HS-27A (cell line): ENCODE measurements at places on chromosomes 11 and 22.

- DNase-seq = no peak
Observed at GRCh38 chr11:94525546-94526324, 13.5 kb downstream of the C11orf97 start.

GRCh38 chr11:2527621-2528291 lies 82.9 kb downstream of the KCNQ1 start:
- DNase-seq = no peak

DNA sequence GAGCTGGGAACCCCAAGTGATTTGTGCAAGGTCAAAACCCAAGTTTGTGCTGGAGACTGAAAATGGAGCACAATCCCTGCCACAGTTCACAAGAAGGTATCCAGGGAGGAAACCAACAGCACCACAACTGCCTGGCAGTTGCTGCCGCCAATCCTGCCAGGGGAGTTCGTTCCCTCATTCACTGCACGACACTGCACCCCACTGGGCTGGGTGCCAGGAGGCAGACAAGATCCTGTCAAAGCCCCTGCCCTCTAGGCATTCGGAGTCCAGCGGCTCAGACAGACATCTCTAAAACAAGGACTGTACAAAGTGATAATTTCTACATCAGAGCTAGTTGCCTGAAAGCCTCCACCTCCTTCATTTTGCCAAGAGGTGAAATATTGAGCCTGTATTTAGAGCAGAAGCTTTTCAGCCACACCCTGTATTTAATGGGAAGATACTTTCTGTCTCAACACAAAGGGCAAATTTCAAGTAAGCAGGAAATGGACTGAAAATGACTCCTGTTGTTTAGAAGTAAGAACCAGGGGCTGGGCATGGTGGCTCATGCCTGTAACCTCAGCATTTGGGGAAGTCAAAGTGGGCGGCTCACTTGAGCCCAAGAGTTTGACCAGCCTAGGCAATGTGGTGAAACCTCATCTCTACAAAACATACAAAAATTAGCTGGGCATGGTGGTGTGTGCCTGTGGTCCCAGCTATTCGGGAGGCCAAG lies 277.4 kb upstream of the NARS2 start:
- DNase-seq = no peak

- DNase-seq = no peak
Observed at GRCh38 chr22:44723801-44724200, 21.8 kb downstream of the PRR5 start.

DNA sequence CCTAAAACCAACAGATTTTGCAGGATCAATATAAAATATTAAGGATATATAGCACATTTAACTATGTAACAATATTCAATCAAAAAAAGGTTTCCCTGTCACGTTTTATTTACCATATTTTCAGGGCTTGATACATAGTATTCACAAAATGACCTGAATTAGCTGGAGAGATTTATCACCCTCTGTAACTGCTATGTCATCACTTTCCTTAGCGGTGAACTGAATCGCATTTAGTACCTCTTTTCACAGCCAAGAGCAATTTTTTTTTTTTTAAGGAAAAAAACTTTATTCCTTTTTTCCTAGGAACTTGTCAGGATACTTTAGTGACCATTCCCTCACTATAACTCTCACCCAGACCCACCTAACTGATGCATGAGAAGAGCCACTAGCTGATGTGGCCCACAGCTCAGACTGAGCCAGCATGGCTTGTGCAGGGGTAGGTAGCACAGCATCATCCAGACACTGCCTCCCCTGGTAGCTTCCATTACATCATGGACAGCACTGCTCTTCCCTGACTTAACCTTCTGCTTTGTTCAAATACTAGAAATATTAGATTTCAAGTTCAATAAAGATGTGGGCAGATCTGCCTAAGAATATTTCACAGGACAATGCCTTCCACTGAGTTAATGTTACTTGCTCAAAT lies 17.0 kb upstream of the GPR83 start:
- no peak for DNase-seq

DNA sequence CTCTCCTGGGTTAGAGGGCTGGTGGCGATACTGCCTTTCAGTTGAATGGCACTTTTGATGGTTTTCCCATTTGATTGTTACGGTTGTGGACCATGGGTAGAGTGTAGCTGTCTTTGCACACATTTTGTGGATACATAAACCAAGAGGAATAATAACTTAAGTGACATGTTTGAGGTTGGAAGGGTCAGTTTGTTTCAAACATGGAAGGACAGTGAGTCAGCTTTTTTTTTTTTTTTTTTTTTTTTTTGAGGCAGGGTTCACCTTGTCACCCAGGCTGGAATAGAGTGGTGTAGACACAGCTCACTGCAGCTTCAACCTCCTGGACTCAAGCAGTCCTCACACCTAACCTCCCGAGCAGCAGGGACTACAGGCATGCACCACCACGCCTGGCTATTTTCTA lies 41.1 kb downstream of the PPFIA1 start:
- no peak for DNase-seq

- DNase-seq = peak; percentile 97
Observed at GRCh38 chr11:86592659-86593451, 79.6 kb downstream of the ME3 start.

DNA sequence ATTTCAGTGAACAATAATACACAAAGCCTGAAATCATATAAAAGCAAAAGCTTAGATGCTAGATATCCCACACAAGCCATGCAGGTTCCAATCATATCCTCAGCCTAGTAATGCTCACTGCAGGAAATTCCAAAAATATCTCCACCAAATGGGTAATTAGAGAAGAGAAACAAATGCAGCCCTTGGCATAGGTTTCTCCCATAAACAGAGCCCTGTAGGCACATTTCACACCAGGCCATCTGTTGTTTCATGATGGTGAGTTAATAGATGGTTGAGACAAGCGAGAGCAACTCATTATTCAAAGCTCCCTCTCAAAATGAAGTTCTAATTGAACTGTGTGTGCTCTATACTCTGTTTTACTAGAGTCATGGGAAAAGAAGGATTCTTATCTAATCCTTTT lies 154.6 kb upstream of the TRPC6 start:
- DNase-seq = no peak

DNA sequence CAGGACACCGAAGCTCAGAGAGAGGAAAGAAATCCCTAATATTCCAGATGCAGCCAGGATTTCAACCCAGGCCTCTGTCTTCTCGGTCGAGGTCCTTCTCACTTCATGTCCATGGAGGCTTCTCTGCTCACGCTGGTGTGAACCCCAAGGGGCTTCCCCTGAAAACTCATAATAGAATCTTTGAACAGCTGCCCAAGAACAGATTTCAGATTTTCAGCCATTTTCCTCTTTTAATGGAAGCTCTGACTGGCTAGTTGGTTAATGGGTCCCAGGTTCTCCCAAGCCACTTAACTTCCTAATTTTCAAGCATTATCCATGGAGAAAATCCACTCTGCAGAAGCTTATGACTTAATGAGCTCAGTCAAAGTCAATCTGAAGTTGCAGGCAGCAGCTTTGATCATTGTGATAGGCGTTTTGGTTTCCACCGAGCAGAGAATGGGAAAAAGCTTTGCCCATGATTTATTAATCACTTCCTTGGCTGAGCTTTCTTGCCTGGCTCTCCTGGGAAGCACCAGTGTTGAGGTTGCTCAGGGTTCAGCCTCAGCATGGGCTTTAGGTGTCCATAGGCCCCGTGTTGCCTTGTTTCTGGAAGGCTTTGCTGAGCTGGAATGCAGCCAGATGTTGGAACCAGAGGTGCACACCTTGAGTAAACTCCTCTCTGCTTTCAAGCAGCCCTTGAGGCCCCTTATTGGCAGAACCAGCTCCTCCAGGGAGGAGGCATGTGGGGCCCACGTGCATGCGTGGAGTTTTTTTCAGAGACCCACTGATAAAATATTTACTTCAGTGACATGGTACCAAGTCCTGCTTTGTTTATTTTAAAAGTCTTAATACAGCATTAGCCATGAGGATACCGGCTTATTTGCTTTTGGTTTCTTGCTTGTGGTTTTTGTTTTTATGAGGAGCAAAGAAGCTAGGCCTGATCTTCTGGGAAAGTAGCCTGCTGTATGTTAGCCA lies 25.5 kb downstream of the LDLRAD3 start:
- no peak for DNase-seq

DNA sequence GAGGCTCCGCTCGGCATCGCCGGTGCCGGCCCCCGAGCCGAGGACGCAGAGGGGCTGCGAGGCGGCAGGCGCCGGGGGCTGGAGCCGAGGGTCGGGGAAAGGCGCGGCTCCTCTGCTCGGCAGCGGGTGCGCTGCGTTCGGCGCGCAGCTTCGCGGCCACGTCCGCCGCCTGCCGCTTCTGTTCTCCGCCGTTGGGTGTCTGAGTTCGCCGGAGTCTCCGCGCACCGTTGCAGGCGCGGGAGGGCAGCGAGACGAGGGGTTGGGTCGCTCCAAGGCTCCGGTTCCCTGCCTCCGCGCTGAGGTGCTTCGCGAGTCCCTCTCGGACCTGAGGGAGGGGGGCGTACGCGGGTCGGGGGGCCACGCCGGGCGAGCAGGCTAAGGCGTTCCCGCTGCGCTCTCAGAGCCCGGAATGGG lies 347 bp downstream of the MN1 start:
- DNase-seq = no peak

- DNase-seq = no peak
Observed at GRCh38 chr11:6240781-6241180, 1.9 kb downstream of the CNGA4 start.
